ENCODE measurements at places on chromosomes 16 and 17. TPM values are rescaled to one million over a fixed set of nuclear protein-coding genes. Genes with fewer than 3 reads are reported as not detected.

Gene SUMO2
- 164 TPM for total RNA-seq

Gene RNF112
- 0.25 TPM for total RNA-seq

Gene DECR2
- total RNA-seq, result 14.2 TPM

Gene GOT2
- total RNA-seq, result 63.7 TPM

Gene PPP1R1B
- not detected for total RNA-seq

Gene HS3ST3B1
- total RNA-seq, result 0.44 TPM

Gene RNF222
- not detected for total RNA-seq

Gene LHX1
- not detected for total RNA-seq

Gene CDIP1
- total RNA-seq, result 10.7 TPM

Gene TOM1L2
- 30.0 TPM for total RNA-seq

Gene CHST4
- not detected for total RNA-seq

Gene CD7
- total RNA-seq, result not detected

Gene SLC13A5
- total RNA-seq, result 0.19 TPM

Gene CFAP119
- 0.65 TPM for total RNA-seq

Gene GPRC5B
- total RNA-seq, result 39.2 TPM

Gene NPIPA3
- total RNA-seq, result 0.16 TPM

Gene AURKB
- total RNA-seq, result 23.2 TPM

Gene HID1
- 19.3 TPM for total RNA-seq

Gene KRT40
- not detected for total RNA-seq

Gene ARL5C
- not detected for total RNA-seq

Gene CES4A
- 0.49 TPM for total RNA-seq

Gene HS3ST2
- not detected for total RNA-seq

Gene CCL4
- total RNA-seq, result not detected

Gene CSHL1
- not detected for total RNA-seq

Gene BCO1
- not detected for total RNA-seq

All from bladder microvascular endothelial cell (primary cell).